ENCODE measurements at places on chromosomes 6 and 20. TPM values are rescaled to one million over a fixed set of nuclear protein-coding genes. Genes with fewer than 3 reads are reported as not detected.
A peak's percentile ranks its signal among the peaks of the same experiment; 100 is the strongest.

DNA sequence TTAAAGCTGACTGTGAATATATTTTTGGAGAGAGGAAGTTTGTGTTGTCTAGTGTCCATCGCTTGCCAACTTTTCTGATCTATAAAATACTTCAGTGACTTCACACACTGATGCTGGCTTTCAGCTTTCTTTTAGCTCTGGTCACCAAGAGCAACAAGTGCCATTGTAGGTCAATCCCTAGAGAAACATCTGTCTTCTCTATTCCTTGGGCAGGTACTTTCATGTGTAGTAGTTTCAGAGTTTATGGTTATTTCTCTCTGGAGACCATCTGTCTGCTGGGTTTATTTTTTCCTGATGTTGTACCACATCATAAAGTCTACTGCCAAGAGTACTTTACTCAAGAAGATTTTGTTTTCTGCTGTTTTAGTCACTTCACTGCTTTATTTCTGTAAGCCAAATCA lies 249.9 kb downstream of the KHDC1L start:
- no peak overlapping the region for H3K4me3 ChIP-seq
- H3K27me3 ChIP-seq: no peaks in the 10 kb centered on the region
- H3K4me1 ChIP-seq: no peaks in the 10 kb centered on the region
- DNase-seq: no peak

GRCh38 chr20:14845199-14846160 lies 508.1 kb upstream of the FLRT3 start:
- DNase-seq: no peak
- no peaks in the 10 kb centered on the region for H3K27me3 ChIP-seq
- no peaks in the 10 kb centered on the region for H3K36me3 ChIP-seq

DNA sequence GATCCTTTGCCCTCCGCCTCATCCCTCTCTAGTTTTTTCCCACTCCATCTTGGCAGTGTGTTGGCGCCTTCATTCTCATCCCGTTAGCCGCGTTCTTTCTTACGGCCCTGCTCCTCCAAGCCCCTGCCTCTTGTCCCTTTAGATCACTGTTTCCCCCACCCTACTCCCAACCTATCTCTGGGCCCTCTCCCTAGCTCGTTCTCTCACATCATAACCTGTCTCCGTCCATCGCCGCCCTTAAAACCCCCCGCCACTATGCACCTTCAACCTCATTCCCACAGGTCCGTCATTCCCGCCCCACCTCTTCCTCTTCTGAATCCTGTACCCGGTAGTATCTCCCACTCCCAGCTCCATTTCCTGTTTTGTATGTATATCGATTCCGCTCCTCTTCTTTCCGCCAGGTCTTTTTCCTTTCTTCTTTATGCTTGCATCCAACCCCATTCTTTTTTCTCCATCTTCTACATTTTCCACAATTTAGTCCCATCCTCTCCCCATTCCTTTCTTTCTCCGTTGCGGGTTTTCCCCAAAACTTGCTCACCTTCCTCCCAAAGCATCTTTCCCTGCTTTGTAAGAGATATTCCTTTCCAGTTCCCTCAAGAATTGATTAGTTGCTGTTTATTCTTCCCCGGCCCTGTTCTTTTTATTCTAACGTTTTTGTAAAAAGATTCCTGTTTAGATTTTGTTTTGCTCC lies 671 bp downstream of the EFHC1 start:
- H3K27ac ChIP-seq: peak overlapping the region; percentile 85
- H3K36me3 ChIP-seq: no peaks in the 10 kb centered on the region
- no peaks in the 10 kb centered on the region for H3K4me1 ChIP-seq

DNA sequence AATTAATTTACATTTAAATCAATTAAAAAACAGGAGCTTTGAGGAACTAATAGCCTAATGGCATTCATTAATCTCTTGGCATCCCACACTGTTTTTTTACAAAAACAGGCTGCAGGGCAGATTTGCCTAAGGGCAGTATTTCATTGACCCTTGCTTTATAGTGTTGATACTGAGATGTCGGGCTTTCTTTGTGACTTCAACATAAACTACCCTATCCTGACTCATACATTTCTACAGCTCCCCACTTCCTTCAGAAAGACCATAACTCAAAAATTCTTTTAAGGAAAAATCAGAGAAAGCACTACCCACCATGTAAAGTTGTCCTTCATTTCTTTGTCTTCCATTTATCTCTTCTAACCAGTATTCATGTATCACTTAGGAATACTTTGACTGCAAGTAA lies 92.2 kb upstream of the NT5E start:
- DNase-seq: no peak
- H3K27me3 ChIP-seq: no peaks in the 10 kb centered on the region
- no peak overlapping the region for H3K27ac ChIP-seq
- H3K36me3 ChIP-seq: no peaks in the 10 kb centered on the region
- no peak overlapping the region for H3K4me3 ChIP-seq

DNA sequence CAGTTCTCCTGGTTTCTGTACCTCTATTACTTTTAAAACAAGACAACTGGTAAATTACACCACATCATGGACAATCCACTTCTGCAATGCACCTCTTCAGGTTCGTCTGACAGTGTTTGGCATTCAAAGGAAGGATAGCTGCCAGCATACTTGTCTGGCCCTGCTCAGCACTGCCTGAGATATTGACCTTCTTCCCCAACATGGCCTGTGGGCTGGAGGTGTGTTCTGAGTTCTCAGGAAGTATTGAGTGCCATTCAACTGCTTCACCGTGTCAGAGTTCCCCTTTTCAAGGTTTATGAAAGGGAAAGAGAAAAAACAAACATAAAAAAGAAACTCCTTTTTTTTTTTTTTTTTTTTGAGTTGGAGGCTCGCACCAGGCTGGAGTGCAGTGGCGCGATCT lies 267.9 kb upstream of the SASH1 start:
- no peak overlapping the region for H3K4me3 ChIP-seq
- no peaks in the 10 kb centered on the region for H3K4me1 ChIP-seq
- no peak for DNase-seq
- no peaks in the 10 kb centered on the region for H3K27me3 ChIP-seq

DNA sequence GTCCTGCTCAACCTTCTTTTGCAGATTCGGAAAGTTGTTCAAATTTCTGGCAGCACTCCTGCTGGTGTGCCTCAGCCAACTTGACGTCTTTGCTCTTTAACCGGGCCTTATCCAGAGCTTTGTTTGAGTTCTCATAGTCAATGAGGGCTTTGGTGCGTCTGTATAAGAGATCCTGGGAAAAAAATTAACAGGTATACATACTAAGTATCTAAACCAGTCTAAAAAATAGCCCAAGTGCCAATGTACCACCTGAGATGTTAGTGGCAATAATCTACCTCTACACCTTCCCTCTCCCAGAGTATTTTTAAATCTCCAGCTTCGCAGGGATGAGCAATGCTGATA lies 21.1 kb downstream of the SNX5 start:
- H3K27me3 ChIP-seq: no peaks in the 10 kb centered on the region
- H3K27ac ChIP-seq: no peak overlapping the region
- no peaks in the 10 kb centered on the region for H3K4me1 ChIP-seq
- peaks cover 30% of the 10 kb centered on the region for H3K36me3 ChIP-seq
- no peak for DNase-seq
- no peak overlapping the region for H3K4me3 ChIP-seq

DNA sequence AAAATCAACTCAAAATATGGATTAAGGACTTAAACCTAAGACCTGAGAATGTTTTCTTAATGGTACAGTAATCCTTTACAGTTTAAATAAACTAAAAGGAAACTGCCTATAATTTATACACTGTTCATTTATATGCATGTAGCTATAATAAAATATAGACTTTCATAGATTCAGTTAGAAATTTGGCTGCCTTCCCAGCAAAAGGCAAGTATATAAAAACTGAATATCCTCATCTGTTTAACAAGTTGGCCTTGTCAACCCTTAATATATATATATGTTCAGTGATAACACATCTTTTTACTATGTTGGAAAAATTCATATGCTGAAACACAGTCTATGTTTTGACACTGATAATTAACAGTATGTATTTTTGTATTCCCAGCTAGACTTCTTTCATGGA lies 123.1 kb downstream of the GRIK2 start:
- H3K36me3 ChIP-seq: no peaks in the 10 kb centered on the region
- no peaks in the 10 kb centered on the region for H3K27me3 ChIP-seq
- DNase-seq: no peak
- H3K4me3 ChIP-seq: no peak overlapping the region
- no peak overlapping the region for H3K27ac ChIP-seq

The SIRPB1 gene
- polyA plus RNA-seq: not detected
